CD4-positive, alpha-beta memory T cell (primary cell): ENCODE measurements at places on chromosomes 1 and 21.

GRCh38 chr1:105317976-105318375 is 1568.3 kb downstream of the AMY1C start:
- no peak overlapping the region for H3K27ac ChIP-seq
- H3K36me3 ChIP-seq, result no peaks in the 10 kb centered on the region
- no peaks in the 10 kb centered on the region for H3K27me3 ChIP-seq
- no peaks in the 10 kb centered on the region for H3K4me1 ChIP-seq
- no peak overlapping the region for H3K4me3 ChIP-seq
- DNase-seq, result no peak

DNA sequence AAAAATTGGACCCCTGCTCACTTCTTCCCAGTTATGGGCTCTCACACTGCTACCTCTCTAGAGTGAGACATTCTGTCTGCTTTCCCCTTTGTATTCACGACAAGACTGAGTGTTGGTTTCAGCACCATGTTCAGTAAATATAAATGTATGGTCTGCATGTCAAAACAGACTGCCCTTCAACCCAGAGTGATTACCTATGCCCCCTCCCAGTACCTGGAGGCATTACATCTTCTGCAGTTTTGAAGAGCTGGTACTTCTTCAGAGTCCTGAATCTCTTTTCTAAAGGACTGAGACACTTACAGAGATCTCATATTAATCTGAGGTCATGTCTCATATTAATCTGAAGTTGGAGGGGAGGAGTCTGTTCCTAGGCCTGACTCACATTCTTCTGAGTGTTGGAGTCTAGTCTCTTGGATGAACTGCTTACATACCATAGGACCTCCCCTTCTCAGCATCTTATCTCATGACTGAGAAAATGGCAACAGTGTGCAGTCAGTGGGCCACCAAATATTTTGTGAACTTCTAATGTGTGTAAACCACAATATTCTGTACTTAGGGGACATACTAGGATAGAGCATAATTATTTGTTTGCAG is 80.3 kb downstream of the RGL1 start:
- no peak overlapping the region for H3K27ac ChIP-seq
- no peaks in the 10 kb centered on the region for H3K36me3 ChIP-seq
- H3K4me1 ChIP-seq, result peaks cover 32% of the 10 kb centered on the region
- no peak for DNase-seq

- H3K27me3 ChIP-seq, result no peaks in the 10 kb centered on the region
- no peaks in the 10 kb centered on the region for H3K4me1 ChIP-seq
- no peaks in the 10 kb centered on the region for H3K36me3 ChIP-seq
- H3K4me3 ChIP-seq, result no peak overlapping the region
Observed at GRCh38 chr1:188070848-188071247, 1242.1 kb downstream of the PLA2G4A start.

DNA sequence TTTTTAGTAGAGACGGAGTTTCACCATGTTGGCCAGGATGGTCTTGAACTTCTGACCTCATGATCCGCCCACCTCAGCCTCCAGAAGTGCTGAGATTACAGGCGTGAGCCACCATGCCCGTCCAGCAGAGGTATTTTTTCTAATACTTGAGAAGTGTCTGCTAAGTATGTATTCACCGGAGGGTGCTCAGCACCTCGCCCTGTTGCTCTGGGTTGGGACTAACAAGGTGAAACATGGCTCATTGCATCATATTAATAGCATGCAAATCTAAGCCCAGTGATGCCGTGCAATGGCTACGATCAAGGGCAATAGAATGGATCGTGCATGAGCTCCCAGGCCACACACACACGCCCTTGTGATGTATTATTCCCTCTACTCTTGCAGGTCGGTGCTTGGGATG is 68.7 kb downstream of the PDE9A start:
- no peak overlapping the region for H3K4me3 ChIP-seq
- no peaks in the 10 kb centered on the region for H3K36me3 ChIP-seq
- DNase-seq, result no peak
- H3K27me3 ChIP-seq, result no peaks in the 10 kb centered on the region

GRCh38 chr1:30737357-30738039 is 14.1 kb upstream of the MATN1 start:
- H3K4me1 ChIP-seq, result peaks cover 45% of the 10 kb centered on the region
- H3K27ac ChIP-seq, result peak overlapping the region; percentile 8
- no peak overlapping the region for H3K4me3 ChIP-seq
- DNase-seq, result no peak

- no peaks in the 10 kb centered on the region for H3K27me3 ChIP-seq
- H3K4me3 ChIP-seq, result no peak overlapping the region
- H3K36me3 ChIP-seq, result no peaks in the 10 kb centered on the region
Observed at GRCh38 chr1:226599636-226600238, 51.2 kb downstream of the STUM start.
